ENCODE measurements at places on chromosomes 3 and 15.

GRCh38 chr3:141485641-141486495 lies 959 bp upstream of the RASA2 start:
- DNase-seq = peak; percentile 14

- DNase-seq = no peak
These were observed 77.4 kb downstream of the SLTM start for GRCh38 chr15:58856086-58856485.

DNA sequence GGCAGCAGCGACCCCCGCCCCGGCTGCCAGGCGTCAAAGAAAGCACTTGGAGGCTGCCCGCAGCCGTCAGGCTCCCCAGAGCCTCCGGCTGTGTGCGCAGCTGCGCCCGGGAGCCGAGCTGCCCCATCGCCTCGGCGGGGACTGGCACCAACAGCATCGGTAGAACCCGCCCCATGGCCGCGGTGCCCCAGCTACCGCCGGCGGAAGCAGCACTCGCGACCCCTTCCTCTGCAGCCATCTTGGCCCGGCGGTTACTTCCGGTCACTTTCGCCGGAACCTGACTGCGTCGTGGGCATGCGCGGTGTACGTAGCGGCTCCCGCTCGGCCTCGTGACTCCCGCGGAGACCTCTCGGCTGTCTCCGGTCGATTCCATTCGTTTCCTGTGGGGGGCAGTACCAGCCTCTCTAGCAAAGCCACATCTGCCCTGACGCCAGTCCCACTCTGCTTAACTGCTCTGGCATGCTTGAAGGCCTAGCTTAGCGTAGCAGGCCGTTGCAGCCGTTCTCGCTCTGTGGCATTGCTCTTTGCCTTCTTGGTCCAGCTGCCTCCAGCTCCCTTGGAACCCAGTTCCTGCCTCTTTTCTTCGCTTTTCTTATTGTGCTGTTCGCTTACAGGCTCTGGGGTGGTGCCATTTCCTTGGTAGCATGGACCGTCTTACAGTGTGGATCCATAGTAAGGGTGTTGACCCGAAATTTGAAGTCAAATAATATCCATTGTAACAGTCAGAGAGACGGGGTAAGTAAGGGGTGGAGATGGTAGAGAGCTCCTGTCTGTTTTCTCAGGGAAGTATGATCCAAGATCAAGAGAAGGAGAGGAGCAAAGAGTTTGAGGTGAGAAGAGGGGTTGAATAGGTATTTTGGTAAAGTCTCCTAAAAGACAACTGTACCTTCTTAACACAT lies at the start of gene SPG11:
TSS of gene SPG11 (minus strand) at position 253 of the 899 bp plus-strand sequence. CDS start at position 238, 15 bp downstream.
- peak; percentile 97 for DNase-seq

GRCh38 chr3:181417748-181418147 lies 294.0 kb upstream of the SOX2 start:
- DNase-seq = peak; percentile 14

GRCh38 chr15:77476995-77477394 lies 56.3 kb downstream of the HMG20A start:
- DNase-seq = no peak

DNA sequence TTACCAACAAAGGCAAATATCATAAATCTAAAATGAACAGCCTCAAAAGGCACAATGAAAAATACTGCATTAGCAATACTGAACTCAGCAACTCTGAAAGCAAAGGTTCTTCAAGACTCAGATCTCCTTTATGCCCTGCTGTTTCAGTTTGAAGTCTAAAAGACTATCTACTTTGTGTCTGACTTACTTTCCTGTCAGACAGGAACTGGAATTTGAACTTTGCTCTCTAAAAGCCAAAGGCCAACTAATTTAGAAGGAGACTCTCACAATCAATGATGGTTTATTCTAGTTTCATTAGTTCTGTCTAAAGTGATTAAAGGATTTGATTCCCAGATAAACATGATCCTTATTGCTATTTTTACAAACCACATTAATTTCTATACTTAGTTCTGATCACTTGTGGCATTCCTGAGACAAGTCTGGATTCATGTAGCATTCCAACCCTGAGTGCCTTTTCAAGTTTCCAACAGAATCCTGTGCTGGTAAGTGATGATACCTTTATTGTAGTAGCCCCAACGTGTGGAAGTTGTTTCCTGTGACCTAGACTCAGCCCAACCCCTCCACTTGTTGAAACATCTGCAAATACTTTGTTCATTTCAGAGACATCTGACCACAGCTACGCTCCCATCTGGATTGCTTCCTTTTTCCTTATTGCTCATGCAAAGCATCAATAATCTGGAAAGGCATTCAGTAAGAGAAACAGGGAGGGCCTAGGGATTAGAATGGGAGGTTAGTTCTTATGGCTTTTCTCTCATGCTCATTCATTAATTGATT lies 14.9 kb upstream of the LEKR1 start:
- no peak for DNase-seq
